ENCODE measurements at places on chromosomes 1 and 21.
A peak's percentile ranks its signal among the peaks of the same experiment; 100 is the strongest.

- DNase-seq = no peak
Measured at GRCh38 chr1:20983297-20983889, 193.3 kb downstream of the EIF4G3 start.

DNA sequence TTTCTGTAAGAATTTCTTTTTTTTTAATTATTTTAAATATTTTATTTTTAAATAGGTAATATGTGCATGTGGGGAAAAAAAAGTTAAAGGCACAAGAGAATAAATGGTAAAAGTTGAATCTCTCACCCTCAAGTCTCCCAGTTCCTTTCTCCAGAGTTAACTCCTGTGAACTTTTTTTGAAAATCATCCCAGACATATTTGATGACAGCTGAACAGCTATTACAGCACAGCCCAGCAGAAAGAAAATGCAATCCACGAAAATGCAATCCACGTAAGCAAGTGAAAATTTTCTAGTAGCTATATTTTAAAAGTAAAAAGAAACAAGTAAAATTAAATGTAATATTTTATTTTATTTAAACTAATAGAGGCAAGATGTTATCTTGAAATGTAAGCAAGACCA, 310.0 kb upstream of the RUNX1 start:
- no peak for DNase-seq

- DNase-seq = no peak
Measured at GRCh38 chr1:205514211-205515142, 10.0 kb downstream of the CDK18 start.

DNA sequence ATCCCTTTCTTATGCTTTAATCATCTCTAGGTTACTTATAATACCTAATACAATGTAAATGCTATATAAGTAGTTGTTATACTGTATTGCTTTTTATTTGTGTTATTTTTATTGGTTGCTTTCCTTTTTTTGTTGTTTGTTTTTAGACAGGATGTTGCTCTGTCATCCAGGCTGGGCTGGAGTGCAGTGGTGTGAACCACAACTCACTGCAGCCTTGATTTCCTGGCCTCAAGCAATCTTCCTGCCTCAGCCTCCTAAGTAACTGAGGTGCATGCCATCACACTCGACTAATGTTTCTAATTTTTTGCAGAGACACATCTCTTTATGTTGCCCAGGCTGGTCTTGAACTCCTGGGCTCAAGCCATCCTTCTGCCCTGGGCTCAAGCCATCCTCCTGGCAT, 26.9 kb downstream of the KRTAP19-8 start:
- DNase-seq = no peak

DNA sequence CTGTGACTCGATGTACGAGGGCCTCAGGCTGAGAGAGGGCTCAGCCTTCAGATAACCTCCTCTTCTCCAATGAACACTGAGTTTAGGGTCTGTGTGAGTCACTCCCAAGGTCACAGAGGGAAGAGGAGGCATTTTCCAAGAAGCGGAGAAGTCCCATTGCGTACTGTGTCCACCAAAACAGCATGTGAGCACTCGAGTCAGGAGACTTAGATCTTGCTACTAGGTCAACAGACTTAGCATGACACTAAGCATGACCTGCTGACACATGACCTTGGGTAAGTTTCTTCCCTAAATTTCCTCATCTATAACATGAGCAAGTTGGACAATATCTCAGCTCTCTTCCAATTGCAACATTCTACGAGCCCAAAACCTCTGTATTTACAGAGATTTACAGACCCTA, 68.0 kb downstream of the PLPP3 start:
- no peak for DNase-seq

DNA sequence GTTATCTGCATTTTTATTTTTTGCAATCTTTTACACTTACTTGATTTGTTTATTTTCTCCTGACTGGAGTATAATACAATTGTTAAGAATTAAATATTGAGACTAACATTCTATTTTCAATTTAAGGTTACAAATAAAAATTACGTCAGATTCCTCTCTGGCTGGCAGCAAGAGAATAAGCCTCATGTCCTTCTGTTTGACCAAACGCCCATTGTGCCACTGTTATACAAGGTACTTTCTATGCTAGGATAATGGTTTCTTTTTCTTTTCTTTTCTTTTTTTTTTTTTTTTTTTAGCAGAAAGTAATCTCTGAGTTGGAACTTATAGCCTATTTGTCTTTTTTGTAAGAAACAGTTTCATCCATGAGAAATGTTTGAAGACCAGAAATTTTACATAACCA, 20.0 kb downstream of the DNAJC16 start:
- DNase-seq = no peak

DNA sequence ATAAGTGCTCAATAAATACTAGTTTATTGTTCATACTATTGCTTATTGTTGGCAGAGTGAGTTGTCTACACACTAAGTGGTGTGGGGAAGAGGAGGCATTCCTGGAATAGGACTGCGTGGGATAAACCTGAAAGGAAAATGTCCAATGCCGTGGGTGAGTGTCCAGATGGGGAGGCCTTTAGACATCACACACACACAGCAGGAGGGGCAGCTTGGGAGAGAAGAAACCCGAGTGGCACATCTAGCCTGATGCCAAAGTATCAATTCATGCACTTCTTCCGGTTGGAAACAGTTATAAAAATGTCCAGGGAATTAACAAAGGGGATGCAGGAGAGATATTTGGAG, 27.3 kb downstream of the CCN1 start:
- no peak for DNase-seq

GRCh38 chr1:14826172-14826636, 227.7 kb downstream of the KAZN start:
- DNase-seq = no peak

DNA sequence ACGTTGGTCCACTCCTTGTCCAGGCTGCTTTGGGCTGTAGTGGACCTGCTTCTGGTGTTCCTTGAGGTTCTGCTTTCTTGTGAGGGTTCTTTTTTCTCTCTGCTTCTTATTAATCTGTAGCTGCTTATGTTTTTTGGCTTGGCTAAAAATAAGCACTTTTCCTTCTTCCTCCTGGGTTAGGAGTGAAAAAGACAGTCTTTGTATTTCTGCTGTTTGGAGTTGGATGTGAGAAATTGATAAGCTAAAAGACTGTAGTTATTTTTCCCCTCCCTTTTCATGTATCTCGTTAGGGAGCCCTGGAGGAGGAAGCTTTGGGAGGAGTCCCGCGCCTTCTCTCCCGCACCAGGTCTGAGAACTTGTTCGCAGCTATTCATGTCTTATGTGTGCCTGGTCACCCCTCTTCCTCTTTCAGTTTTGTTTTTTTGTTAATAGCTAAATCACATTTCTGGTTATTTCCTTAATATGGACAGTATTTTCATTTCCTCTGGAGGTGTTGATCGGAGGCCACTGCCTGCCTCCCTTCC, 79.0 kb downstream of the GALNT2 start:
- DNase-seq = no peak

DNA sequence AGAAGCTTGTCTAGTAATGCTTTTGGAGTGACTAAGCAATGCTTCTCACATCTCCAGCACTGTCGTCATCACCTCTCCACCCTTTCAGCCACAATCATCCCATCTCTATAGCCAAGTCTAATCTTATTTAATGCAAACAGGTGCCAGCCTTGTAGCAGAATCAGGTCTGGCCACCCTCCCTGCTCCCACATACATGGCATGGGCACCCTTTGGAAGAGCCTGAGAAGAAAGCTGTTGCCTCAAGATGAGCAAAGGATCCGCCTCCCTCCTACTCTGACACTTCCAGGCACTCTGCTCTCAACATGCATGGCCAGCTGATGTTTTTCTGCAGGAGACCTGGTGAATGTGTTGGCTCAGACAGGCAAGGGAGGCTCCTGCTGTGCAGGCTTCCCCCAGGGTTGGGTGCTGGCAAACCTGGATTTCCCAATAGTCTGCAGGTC, 113.1 kb upstream of the GRIK3 start:
- peak; percentile 3 for DNase-seq

DNA sequence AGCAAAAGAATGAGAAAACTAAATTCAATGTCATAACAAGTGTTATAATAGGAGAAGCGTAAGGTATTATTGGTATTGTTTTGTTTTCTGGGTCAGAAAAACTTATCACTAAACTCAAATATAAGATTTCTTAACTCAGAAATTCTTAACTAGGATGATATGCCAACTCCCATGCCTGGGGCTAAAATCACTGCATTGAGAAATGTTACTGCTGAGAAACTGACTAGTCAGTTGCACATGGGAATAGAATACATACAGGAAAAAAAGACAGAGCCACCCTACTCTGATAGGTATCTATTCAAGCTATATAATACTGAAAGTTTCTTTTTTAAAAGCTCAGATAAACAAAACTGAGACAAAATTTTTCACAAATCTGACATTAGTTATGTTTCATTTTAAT, 56.3 kb downstream of the PRPF38A start:
- DNase-seq = no peak

DNA sequence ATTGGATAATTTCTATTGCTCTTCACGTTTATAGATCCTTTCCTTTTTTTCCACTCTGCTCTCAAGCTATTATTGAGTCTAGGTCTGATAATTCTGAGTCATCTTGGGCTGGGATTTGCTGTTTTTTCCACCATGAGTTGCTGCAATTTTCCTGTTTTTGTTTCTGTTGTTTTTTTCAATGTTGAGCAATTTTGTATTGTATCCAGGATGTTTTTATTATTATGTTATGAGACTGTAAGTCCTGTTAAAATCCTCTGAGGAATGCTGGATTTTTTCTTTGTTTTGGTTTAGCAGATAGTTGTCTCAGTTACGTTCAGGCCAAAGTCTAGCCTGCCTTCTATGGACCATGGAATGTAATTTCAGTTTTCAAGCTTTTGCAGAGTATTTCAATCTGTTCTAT, 13.0 kb upstream of the SLC35A3 start:
- no peak for DNase-seq

DNA sequence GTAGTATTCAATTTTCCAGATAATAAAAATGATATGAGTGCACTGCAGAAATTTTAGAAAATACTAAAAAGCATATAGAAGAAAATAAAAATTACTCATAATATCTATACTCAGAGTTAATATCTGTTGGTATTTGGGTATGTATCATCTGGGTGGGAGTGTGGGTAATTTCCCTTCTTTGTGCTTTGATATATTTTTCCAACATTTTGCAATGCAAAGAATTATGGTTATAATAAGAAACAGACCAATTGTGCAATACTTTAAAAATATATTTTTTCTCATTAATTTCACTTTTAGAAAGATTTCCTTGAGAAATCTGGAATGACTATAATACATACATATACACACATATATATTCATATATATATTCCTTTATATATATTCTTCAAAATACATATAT, 665.7 kb downstream of the ADGRL2 start:
- no peak for DNase-seq

- no peak for DNase-seq
Measured at GRCh38 chr1:93442741-93443140, 5.2 kb upstream of the FNBP1L start.

DNA sequence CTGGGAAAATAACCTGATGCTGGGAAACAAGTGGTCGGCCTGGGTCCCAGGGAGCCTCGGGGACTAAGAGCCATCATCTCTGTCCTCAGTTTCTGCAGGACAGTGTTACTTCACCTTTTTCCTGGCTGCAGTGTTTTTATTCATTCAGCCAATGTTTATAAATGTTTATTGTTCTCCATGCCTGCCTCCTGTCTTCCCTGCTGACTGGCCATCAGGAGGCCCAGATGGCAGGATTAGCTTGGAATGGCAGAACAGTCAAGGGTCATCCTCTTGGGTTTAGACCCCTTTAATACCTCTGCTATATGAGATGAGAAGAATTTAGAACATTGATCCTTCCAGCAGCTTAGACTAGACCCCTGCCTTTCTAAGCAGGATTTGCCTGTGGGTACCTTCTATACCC, 13.3 kb downstream of the MAPKAPK2 start:
- DNase-seq = no peak

DNA sequence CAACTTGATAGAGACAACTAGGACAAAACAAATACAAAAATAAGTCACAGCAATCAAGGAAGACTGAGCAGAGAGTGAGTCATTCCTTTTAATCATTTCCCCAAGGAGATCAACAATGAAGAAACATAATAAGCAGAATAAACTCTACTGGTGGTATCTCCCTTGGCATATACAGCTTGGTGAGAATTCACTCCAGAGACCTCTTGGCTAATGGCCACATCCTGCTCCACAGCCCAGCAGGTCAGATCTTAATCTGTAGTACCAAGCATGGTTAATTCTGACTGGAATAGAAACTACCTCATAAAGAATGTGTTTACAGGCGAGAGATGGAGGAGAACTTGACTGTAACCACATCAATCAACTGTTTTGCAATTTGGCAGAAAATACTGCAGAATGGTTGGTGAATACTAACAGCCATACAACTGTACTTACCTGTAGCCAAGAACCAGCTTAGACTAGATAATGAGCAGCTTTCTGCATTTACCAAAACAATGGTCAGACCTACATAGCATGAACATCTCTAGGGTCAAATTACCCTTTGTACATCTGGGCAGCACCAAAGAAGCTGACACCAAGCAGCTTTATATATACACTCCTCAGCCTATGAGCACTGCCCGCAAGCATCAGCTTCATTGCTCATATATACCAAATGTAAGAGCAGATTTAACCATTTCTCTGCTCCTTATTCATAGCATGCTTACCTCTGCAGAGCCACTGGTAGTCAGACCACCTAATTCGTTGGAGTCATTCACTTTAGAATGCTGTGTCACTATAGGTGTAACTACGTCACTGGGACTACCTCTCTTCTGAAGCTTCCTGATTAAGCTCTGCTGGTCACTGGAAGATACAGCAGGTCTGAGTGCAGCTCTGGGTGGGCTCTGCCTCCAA, 51.0 kb downstream of the KIAA0319L start:
- no peak for DNase-seq

- DNase-seq = no peak
Measured at GRCh38 chr21:31910074-31910470, 37.3 kb downstream of the HUNK start.

DNA sequence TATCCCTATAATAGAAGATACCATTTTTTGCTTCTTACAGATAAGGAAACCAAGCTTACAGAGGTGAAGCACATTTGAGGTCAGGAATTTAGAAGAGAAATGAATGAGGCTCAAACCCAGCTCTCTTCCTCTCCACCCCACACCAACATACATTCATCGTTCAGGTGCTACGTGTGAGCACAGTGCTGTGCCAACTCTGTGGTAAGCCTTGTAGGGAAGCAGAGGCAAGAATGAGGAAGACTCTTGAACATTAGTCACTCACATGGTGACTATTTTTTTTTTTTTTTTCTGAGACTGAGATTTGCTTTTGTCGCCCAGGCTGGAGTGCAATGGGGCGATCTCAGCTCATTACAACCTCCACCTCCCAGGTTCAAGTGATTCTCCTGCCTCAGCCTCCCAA, 314.0 kb downstream of the NTNG1 start:
- DNase-seq = no peak

DNA sequence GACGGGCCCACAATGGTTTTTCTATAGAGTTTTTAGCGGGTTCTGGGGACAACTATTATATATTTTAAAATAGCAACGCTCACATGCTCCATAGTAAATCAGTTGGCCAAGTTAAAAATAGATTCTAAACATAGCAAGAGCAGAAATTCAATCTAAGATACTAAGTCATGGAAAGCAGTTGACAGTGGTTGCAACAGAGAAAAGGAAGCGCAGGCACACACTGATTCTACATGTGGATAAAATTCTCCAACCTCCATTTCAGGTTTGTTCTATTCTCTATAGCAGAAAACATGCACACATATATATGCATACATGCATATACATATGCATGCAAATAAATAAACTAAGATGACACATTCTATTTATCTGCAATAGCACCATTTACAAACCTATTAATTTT, 89.6 kb upstream of the HNRNPU start:
- no peak for DNase-seq

- DNase-seq = no peak
Measured at GRCh38 chr1:3230553-3230952, 161.6 kb downstream of the PRDM16 start.

All from left forelimb (tissue), 1 donor.